ENCODE measurements at places on chromosomes 6 and 20.

- DNase-seq = no peak
These were observed 55.6 kb upstream of the NEDD9 start for GRCh38 chr6:11288065-11288464.

DNA sequence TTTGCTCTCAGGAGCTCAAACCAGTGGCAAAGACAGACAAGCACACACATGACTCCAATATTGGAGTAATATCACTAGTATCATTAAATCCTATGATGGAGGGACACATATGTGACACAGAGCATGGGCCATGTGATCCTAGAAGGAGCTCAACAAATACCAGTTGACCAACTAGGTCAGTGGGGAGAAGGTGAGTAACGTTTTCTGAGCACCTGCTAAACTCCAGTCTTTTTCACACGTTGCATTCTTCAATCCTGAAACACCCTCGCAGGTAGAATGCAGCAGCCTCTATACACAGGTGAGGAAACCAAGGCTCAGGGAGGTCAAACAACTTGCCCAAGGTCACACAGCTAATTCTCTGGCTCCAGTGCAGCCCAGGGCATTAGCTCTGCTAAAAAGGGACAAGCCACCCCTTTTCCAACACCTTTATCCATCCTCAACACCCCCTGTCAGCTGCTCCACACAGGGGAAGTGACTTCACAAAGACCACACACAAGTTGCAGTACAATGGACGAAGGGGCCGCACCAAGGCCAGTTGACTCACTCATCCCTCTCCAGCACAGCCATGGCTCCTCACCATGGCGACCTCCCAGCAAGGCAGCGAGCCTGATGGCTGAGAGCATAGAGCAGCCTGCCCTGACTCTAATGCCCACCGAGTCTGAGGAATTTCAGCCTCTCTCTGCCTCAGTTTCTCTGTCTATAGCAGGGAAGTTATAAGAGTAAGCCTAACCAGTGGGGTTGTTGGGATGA is 4.4 kb downstream of the CAPN11 start:
- no peak for DNase-seq

DNA sequence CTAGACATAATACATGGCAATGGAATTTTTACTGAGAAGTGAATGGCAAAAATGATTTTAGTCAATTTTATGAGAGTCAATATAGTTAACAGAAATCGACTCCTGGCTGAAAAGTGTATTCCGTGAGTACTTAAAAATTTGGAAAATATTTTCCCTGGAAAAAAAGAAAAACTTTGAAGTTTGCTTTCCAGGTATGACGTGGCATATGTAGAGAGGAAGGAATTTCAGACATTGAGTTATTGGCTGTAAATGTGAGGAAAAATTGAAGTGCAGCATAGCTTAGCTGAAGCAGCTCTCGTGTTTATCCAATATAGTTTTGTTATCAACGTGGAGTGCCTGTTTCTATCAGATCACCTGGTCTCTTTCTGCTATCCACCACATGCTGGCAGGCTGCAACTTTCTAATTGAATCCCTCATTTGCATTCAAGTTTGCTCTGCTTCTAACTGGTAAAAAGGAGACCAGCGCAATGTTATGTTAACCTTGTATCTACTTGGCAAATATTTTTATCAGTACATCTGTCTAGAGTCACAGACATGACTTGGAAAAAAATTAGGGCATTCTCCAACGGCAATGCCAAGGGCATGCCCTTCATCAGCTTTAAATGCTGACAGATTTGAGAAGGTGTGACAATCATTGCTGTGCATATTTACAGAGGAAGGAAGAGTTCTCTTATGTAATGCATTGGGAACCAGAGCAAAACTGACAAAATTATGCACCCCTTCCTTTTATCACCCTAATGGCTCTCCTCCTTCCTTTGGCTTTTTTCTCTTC is 1102.8 kb upstream of the FLRT3 start:
- DNase-seq = no peak

DNA sequence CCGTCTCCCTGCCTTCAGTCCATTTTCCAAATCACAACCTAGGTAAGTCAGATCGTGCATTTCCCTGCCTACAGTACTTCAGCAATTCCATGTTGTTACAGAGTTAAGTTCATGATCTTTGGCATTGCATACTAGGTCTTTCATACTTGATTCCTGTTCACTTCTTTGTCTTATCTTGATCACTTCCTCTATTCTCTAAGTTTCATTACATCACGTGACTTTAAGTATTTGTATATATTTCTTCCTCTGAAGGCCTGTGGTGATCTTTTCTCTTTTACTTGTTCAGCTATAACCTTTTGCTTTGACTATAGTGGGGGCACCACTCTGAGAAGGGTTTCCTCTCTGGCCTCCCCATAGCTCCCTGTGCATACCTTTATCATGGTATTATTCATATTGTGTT is 100.2 kb downstream of the TRMT11 start:
- no peak for DNase-seq

- no peak for DNase-seq
These were observed 148.5 kb downstream of the LY86 start for GRCh38 chr6:6736791-6737654.

DNA sequence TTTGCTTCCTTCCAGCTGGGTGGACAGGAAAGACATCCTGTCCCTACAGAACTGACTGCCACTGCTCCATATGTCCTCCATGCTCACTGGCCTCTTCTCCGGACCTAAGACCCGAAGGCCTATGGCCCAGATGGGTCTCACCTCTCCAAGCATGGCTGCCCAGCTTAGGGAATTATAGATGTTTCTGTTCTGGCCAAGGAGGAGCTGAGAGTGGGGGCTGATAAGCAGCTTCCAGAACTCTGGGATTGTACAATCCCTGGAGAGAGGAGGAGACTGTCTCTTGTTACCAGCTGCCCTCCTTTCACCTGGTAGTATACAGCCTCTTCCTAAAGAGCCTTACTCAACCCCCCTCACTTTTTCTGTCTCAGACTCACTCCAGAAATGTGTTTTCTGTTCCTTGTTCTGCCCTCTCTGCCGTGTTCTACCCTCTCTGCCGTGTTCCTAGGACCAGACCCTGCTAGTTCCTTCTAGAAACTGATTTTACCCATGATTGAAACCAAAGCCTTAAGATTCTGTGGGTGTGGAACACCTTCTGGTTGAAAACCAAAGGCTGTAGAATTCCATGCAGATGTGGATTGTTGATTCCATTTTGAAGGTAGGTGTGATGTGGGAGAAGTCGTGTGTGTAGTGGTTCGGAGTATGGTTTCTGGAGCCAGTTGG is 28.7 kb downstream of the ANKS1A start:
- DNase-seq = no peak

- DNase-seq = no peak
These were observed 37.6 kb downstream of the NCR2 start for GRCh38 chr6:41372832-41373626.

GRCh38 chr6:89375427-89376267 is 23.1 kb upstream of the UBE2J1 start:
- DNase-seq = peak; percentile 58

GRCh38 chr20:35088231-35089145 is 4.1 kb downstream of the TRPC4AP start:
- DNase-seq = no peak

GRCh38 chr6:16683641-16684194 is 77.5 kb downstream of the ATXN1 start:
- no peak for DNase-seq

DNA sequence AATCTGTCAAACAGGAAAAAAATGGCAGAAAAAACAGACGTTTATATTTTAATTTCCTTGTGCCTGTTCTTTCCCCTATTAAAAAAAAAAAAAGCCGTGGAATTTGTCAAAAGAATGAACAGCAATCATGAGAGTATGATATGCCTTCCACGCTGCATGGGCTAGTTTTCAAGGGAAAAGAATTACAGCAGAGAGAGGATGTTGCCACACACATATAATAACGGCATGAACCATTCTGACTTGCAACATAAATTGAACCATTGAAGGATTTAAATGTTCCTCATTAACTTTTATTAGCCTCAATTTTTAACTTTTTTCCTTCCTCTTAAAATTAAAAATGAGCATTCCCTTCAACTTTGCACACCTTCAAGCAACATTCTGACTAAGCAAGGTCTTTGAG is 301.8 kb downstream of the FOXC1 start:
- no peak for DNase-seq

- DNase-seq = no peak
These were observed 22.9 kb downstream of the PPP1R3G start for GRCh38 chr6:5108068-5108467.

DNA sequence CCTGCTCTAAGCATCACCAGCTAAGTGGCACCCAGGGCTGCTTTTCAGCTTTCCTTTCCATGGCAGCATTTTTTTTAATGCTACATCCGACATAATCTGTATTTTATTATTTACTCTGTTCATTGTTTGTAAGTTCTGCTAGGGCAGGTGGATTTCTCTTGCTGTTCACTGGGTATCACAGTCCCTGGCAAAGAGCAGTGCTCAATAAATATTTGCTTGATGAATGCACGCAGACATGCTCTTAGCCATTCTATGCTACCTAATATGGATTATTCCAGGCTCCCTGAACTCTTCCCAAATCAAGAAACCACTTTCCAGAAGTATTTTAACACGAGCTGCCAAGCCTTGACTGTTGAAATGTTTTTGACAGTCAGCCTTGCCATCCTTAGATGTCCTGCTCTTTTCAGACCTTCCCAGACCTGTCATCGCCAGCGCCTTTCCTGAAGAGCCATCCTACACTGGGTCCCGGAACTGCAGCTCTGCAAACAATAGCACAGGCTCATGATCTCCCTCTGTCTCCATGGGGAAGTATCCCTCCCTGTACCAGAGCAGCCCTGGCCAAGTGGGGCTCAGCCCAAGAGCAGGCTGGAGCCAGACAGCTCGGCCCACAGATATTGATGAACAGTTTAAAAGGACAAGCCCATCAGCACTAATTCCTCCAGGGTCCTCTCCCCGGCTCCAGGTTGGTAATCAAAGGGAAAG is 136.5 kb upstream of the CDH4 start:
- no peak for DNase-seq

DNA sequence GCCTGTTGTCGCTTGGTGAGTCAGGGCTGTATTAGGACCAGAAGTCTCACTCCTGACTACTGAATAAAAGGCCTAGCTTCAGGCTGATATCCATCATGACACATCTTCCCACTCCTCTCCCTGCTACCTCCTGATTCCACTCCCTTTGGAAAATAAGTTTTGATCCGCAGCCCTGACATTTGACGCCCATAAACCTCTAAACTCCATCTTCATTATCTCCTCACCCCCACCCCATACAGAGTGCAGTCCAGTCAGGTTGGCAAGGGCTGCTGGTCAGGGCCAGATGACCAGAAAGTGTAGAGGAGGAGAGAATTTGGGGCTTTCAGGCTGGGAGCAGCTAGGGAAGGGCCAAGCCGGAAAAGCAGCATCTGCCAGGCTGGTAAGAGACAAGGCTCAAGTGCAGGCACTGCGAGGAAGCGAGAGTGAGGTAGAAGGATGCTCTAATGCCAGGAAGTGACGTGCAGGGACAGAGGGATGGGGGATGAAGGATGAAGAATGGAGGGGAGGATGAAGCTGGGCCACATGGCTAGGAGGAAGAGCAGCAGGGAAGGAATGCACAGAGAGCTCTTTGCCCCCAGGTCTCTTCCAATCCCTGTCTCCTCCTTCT is 1.2 kb downstream of the GGT7 start:
- DNase-seq = no peak

GRCh38 chr20:568097-568652 is 24.6 kb upstream of the CSNK2A1 start:
- no peak for DNase-seq

DNA sequence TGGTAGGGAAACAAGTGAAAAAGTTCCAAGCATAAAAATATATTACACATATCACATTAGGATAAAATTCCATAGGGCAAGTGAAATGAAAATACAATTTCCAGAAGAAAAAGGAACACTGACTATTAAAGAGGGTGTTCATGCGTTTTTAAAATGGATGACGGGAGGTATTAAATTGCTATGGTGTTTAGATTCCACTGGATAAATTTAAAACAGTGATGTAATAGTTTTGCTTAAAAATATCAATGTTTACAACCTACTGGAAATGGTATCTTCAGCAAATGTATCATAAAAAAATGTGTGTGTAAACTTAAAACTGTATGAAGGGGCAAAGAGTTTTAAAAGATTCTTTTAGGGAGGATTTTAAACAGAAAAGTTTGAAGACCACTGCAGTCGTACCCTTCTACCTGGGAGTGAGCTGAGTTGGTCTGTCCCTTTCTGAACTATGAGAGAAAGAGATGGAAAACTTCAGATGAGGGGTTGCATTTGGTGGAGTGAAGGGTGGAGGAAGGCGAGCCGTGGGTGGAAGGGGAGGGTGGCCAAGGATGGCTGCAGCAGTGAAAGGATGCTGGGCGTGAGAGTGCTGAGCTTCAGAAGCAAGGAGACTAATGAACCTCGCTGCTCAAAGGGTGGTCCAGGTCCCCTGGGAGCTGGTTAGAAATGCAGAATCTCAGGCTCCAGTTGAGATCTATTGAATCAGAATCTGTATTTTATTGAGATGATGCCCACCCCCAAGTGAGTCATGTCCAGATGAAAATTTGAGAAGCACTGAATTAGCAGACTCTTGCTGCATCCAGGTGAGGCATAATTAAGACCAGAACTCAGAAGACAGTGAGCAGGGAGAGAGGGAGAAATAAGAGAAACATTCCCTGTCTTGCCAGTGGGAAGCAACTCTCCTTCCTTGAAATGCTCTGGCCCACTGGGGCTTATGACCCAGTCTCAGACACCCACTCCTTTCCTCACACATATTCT is 54.5 kb upstream of the MRPS10 start:
- DNase-seq = no peak

- DNase-seq = no peak
These were observed 556 bp upstream of the SCAF8 start for GRCh38 chr6:154732538-154733182.

- DNase-seq = no peak
These were observed 34.5 kb downstream of the SLX4IP start for GRCh38 chr20:10469599-10469998.

DNA sequence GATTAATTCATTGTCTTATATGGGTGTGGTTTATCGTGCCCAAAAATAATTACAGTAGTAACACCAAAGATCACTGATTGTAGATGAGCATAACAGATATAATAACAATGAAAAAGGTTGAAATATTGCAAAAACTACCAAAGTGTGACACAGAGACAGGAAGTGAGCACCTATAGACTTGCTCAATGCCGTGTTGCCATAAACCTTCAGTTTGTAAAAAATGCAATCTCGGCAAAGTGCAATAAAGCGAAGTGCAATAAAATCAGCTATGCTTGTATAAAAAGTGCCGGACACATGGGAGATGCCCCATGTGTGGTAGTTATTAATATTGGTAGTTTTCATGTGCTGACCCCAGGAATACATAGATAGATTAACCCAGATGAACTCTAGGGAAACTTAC is 192.6 kb downstream of the NRN1 start:
- DNase-seq = no peak

DNA sequence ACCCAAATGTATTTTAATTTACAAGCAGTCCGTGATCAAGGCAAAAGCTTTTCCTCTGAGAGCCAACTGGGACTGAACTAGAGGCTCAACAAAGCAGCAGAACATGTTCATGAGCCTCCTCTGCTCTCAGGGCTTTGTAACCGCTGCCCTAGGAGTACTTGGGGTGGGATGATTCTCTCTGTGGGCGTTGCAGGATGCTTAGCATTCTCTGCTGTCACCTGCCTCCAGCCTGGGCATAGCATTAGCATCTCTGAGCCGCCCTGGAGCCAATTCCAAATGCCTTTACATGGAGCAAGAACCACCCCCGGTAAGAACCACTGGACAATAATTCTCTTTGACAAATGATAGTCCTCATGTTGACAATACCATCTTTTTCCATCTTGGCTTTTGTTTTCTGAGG is 237.6 kb upstream of the CDH4 start:
- DNase-seq = no peak
